ENCODE measurements at places on chromosomes 13 and 19. TPM values are rescaled to one million over a fixed set of nuclear protein-coding genes. Genes with fewer than 3 reads are reported as not detected.

DNA sequence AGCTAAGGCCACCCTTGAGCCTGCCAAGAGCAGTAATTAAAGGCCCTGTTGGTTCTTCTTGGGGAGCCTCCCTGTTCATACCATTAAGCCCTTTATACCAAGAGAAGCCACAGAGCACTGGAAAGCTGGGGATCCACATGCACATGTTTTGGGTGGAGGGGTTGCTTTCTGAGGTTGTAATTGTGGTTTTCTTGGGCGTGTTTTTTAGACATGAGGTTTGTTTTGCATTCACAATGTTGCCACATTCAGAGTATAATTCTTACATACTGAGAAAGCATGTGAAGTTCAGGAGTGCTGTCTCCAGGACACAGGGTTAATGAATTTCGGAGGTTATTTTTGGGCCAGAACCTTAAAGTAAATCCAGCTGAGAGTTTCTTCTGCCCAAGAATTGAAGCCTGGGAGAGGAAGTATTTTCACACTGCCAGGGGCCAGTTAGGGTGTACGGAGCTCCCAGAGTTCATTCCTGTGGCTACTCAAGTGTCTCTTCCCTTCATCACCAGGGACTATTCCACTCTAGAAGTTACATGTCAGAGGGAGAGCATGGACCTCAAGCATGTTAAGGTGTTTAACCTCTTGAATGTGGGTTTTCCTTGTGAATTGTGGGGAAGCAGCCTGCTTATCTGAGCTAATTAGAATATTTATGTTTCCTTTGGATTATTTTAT is 37.0 kb downstream of the ZNF136 start:
- DNase-seq, result no peak
- H3K4me3 ChIP-seq, result no peak overlapping the region
- peaks cover 5% of the 10 kb centered on the region for H3K36me3 ChIP-seq
- H3K4me1 ChIP-seq, result no peaks in the 10 kb centered on the region
- H3K27ac ChIP-seq, result no peak overlapping the region

GRCh38 chr19:609004-609346 is 19.3 kb downstream of the HCN2 start:
- no peaks in the 10 kb centered on the region for H3K27me3 ChIP-seq
- H3K4me1 ChIP-seq, result peaks cover 11% of the 10 kb centered on the region
- no peak overlapping the region for H3K4me3 ChIP-seq
- H3K27ac ChIP-seq, result no peak overlapping the region
- peaks cover 2% of the 10 kb centered on the region for H3K36me3 ChIP-seq
- DNase-seq, result no peak

DNA sequence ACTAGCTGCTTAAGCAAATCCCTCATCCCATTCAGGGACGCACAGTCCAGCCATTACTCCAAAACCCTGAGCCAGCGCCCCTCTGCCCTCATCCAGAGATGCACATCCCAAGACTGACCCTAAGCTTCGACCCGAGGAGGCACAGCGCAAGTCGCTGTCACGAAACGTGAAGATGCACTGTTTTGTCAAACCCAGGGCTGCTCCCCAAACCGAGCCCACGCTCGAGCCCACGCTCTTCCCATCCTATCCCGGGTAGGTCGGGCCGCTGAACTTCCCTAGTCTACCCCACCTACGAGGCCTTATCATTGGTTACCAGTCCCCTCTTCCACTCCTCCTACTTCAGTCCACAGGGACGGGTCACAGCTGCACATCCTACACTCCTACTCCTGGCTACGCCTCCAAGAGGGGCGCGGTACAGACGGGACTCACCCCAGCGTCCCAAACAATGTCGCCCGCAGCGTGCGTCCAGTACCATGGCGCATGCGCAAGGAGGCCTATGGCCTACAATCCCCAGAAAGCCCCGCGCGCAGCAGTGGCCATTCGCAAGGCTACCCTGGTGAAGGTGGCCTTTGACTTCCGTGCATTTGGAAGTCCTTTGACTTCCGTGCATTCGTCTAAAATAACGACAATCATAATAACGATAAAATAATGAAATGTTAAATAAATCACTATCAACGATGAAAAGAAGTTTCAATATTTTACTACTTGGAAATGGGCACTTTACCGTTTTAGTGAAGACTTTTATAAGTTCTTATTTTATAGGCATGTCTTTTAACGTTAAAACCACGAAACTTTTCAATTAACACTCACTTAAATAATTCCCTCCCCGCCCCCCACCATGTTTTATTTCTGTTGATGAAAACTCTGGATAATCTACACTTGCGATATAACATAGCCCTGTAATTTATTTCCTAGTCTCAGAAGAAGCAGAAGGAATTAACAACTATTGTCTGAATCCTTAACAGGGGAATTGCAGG is at the start of gene ZNF285:
Gene ZNF285, minus strand, starts transcription at position 470 of the 977 bp plus-strand sequence. CDS start 4,395 bp downstream, outside the sequence.
- peak within 1 kb of the TSS; percentile 31 for H3K27ac ChIP-seq
- peaks cover 3% of the 10 kb centered on the region for H3K36me3 ChIP-seq
- H3K4me3 ChIP-seq, result peak within 1 kb of the TSS; percentile 77
- H3K27me3 ChIP-seq, result peaks cover 2% of the 10 kb centered on the region
- peak; percentile 25 for DNase-seq

Gene EGLN2
- total RNA-seq, result 100 TPM

Gene C19orf81
- total RNA-seq, result not detected

GRCh38 chr13:90701264-90701663 is 646.2 kb upstream of the MIR17HG start:
- no peak overlapping the region for H3K4me3 ChIP-seq
- DNase-seq, result no peak
- no peaks in the 10 kb centered on the region for H3K4me1 ChIP-seq
- no peaks in the 10 kb centered on the region for H3K27me3 ChIP-seq
- H3K36me3 ChIP-seq, result no peaks in the 10 kb centered on the region
- H3K27ac ChIP-seq, result no peak overlapping the region

GRCh38 chr13:42221121-42221765 is 50.7 kb upstream of the AKAP11 start:
- H3K27ac ChIP-seq, result no peak overlapping the region
- no peak for DNase-seq
- H3K27me3 ChIP-seq, result no peaks in the 10 kb centered on the region
- H3K4me3 ChIP-seq, result no peak overlapping the region
- peaks cover 16% of the 10 kb centered on the region for H3K36me3 ChIP-seq

Gene TMEM91
- total RNA-seq, result 2.9 TPM

Gene ANGPTL8
- not detected for total RNA-seq

DNA sequence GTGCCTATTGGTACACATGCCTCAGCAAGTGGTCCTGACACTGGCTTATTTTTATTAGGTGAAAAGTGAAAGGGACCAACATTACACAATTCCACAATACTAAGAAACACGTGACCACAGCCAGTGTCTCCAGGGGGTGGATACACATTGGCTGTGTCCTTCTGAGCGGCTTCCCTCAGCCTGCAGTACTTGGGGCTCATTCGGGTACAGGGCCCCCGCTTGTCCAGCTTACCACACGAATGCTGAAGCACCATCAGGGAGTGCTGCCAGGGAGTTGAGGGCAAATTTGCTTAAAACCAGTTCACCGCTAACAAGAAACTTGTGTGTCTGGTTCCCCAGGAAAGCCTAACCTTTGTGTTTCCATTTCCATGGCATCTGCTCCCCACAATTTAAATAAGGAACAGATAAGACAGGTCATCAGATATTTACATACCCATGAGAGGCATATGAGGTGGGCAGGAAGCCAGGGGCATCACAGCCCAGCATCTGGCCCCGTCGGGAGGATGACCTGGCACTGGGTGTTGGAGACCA is 23.3 kb downstream of the PBX4 start:
- peak overlapping the region; percentile 15 for H3K4me3 ChIP-seq
- H3K4me1 ChIP-seq, result peaks cover 73% of the 10 kb centered on the region
- DNase-seq, result no peak
- peak overlapping the region; percentile 95 for H3K27ac ChIP-seq
- H3K27me3 ChIP-seq, result no peaks in the 10 kb centered on the region

Gene CEACAM8
- total RNA-seq, result not detected
